ENCODE measurements at places on chromosomes 5 and 9. TPM values are rescaled to one million over a fixed set of nuclear protein-coding genes. Genes with fewer than 3 reads are reported as not detected.

DNA sequence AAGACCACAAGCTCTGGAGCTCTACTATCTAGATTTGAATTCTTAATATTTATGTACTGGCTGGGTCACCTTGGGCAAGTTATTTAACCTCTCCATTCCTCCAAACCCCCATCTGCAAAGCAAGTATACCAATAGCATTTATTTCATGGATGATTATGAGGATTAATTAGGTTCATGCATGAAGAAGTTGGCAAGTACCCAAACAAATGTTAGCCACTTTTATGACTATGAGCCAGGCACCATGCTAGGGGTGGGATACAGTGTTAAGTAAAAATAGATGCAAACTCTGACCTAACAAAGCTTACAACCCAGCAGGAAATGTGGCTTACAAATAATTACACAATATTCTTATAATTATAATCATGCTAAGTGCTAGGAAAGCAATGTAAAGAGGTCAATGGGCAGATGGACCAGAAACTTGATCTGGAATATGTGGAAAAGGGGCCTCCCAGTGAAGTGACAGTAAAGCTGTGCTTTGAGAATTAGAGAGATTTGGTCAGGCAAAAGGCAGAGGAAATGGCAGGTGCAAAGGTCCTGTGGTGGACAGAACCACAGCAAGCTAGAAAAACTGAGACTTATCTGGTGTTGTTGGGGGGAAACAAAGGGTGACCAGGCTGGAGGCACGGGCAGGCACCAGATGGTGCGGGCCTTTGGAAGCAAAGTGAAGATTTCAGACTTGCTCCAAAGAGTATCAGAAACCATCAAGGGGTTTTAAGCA, 525.2 kb upstream of the TRPC7 start:
- peaks cover 5% of the 10 kb centered on the region for H3K4me1 ChIP-seq
- no peak overlapping the region for H3K27ac ChIP-seq
- no peak for DNase-seq
- no peaks in the 10 kb centered on the region for H3K36me3 ChIP-seq
- H3K4me3 ChIP-seq = no peak overlapping the region

- H3K27me3 ChIP-seq = no peaks in the 10 kb centered on the region
- H3K4me3 ChIP-seq = no peak overlapping the region
- no peak for DNase-seq
- peaks cover 7% of the 10 kb centered on the region for H3K36me3 ChIP-seq
These were observed 321.9 kb upstream of the TARS1 start for GRCh38 chr5:33118761-33119415.

The BTNL8 gene
- not detected for total RNA-seq

The SERF1A gene
- total RNA-seq = 0.93 TPM

The PCDHB1 gene
- not detected for total RNA-seq

DNA sequence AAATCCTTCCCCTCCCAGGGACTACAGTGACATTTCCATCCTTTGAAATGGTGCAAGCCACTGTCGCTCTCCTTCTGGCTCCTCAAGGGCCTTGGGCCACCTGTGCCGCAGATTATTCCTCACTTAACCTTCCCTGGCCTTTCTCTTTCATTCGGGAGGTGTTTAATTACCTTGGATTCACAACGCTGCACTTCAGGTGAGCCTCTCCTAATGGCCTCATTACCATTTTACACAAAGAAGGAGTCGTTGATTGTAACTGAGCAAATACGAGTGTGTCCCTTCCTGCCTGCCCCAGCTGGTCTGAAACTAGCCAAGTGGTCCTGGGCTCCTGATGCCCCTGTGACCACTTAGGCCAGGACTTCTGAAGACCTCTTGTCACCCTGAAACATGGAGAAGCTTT, 205.0 kb downstream of the CRB2 start:
- no peak for DNase-seq
- H3K36me3 ChIP-seq = peaks cover 11% of the 10 kb centered on the region
- H3K27me3 ChIP-seq = no peaks in the 10 kb centered on the region
- no peak overlapping the region for H3K4me3 ChIP-seq
- no peak overlapping the region for H3K27ac ChIP-seq

DNA sequence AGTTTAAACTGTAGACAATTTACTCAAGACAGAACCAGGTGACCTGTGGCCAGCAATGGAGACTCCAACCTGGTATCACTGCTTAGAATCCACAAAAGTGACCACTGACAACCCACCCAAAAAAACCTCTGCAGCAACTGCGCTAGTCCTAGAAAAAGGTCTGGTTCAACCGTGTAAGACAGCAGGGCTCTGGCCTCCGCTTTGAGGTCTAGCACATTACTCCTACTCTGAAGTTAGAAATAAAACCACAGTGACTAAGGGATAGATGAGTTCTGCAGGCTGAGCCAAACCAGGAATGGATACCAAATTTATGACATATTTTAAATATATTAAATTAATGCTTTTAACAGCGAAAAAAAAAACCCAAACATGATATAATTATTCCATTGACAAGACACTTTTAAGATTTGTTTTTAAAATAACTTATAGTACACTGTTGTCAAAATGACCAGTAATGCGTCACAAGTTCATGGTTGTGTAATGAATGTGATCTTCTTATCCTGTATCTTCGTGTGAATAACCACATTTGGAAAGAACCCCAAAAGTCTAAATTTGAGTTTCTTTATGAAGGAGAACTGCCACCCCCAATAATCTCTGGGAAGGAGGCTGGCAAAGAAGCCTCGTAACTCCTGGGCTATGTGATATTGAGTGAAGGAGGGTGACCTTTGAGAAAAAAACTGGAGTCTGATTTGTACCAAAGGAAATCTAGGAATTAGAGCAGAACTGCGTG, 101.9 kb upstream of the SLC44A1 start:
- DNase-seq = no peak
- peaks cover 6% of the 10 kb centered on the region for H3K4me1 ChIP-seq
- no peak overlapping the region for H3K4me3 ChIP-seq
- no peak overlapping the region for H3K27ac ChIP-seq
- no peaks in the 10 kb centered on the region for H3K36me3 ChIP-seq
- no peaks in the 10 kb centered on the region for H3K27me3 ChIP-seq

The CPLANE1 gene
- 25.1 TPM for total RNA-seq

GRCh38 chr9:114166614-114167572, 11.6 kb downstream of the COL27A1 start:
- no peaks in the 10 kb centered on the region for H3K27me3 ChIP-seq
- H3K4me3 ChIP-seq = no peak overlapping the region
- H3K27ac ChIP-seq = no peak overlapping the region
- no peak for DNase-seq
- H3K4me1 ChIP-seq = no peaks in the 10 kb centered on the region
- peaks cover 5% of the 10 kb centered on the region for H3K36me3 ChIP-seq

DNA sequence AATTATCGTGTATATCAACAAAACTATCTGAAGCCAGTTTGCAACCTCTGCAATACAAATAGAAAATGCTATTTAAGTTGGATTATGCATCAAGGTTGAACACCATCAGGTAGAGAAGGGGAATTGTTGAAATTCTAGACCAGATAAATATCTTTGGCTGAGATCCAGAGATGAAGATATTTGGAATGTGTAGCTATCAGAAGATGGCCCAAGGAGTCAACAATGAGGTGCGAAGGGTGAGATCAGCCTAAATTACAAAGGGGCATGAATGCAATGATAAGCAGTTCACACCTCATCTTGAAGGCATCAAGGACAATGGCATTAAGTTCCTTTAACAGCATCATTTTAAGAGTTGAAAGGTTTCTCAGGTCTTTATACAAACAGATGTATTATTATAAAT, 572.1 kb upstream of the DMAC1 start:
- H3K36me3 ChIP-seq = no peaks in the 10 kb centered on the region
- DNase-seq = no peak
- no peak overlapping the region for H3K4me3 ChIP-seq

- peak overlapping the region; percentile 76 for H3K27ac ChIP-seq
- no peaks in the 10 kb centered on the region for H3K36me3 ChIP-seq
- DNase-seq = peak; percentile 69
- peaks cover 43% of the 10 kb centered on the region for H3K4me1 ChIP-seq
- no peaks in the 10 kb centered on the region for H3K27me3 ChIP-seq
- peak overlapping the region; percentile 28 for H3K4me3 ChIP-seq
These were observed 13.4 kb upstream of the TNIP1 start for GRCh38 chr5:151094030-151094851.

The GCNT4 gene
- 1.8 TPM for total RNA-seq

GRCh38 chr9:11366585-11367129, 753.9 kb upstream of the PTPRD start:
- H3K4me3 ChIP-seq = no peak overlapping the region
- H3K27ac ChIP-seq = no peak overlapping the region
- DNase-seq = no peak
- H3K36me3 ChIP-seq = no peaks in the 10 kb centered on the region
- peaks cover 16% of the 10 kb centered on the region for H3K27me3 ChIP-seq

DNA sequence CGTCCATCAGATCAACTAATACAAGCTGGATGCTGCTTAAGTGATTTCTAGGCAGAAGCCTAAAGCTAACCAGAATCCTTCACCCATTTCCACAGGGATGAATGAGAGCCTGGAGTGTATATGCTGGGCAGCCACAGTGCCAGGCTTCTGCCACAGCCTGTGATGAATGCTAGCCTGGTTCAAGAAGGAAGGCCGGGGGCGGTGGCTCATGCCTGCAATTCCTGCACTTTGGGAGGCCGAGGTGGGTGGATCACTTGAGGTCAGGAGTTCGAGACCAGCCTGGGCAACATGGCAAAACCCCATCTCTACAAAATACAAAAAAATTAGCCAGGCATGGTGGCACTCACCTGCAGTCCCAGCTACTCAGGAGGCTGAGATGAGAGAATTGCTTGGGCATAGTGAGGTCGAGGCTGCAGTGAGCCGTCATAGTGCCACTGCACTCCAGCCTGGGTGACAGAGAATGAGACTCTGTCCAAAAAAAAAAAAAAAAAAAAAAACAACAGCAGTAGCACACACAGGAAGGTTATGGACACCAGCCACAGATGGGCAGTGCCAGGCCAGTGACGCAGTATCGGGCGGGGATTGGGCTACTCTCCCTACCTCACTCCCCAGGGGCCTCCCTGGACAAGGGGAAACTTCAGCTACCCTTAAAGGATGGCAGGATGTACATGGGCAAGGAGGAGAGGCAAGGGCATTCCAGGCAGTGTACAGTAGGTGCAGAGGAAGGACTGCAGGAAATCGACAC, 23.1 kb upstream of the HMCN2 start:
- peak overlapping the region; percentile 45 for H3K4me3 ChIP-seq
- no peak for DNase-seq
- H3K36me3 ChIP-seq = no peaks in the 10 kb centered on the region
- no peaks in the 10 kb centered on the region for H3K27me3 ChIP-seq
- peaks cover 11% of the 10 kb centered on the region for H3K4me1 ChIP-seq

- no peak overlapping the region for H3K4me3 ChIP-seq
- no peak overlapping the region for H3K27ac ChIP-seq
- no peaks in the 10 kb centered on the region for H3K4me1 ChIP-seq
- DNase-seq = peak; percentile 55
These were observed 26.3 kb downstream of the SPZ1 start for GRCh38 chr5:80346055-80346454.

DNA sequence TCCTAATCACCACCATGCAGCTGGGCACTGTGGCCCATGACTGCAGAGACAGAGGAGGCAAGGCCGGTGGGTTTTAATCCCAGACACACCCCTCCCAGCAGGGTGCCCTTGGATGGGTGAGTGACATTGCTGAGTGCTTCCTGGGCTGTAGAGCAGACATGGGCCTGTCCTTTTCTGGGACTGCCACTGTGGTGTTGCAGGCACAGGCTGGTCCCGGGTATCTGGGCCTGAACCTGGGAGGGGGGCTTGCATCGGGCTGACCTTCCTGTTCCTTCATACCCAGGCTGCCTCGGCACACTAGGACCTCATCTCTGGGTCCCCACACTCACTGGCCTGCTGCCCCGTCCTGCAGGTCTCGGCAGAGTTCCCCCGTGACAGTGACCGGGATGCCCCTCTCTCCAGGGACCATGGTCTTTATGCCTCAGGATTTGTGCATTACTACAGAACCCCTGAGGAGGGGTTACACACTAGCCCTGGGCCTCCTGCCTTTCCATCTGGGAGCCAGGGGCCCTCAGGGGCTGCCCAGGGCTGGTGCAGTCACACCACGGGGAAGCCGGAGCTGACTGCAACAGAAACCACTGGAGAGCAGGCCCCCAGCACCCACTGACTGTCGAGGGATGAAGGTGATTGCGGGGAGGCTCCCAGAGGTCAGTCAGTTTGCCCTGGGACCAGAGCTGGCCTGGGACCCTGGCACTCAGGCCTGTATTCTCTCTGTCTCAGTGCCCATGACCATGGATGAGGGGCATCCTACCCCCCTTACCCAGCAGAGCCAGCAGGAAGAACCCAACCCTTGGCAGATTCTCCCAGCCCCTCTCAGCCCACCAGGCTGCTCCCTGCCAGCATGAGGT, 8.9 kb upstream of the SLC25A48 start:
- H3K4me1 ChIP-seq = no peaks in the 10 kb centered on the region
- no peak overlapping the region for H3K27ac ChIP-seq
- peaks cover 6% of the 10 kb centered on the region for H3K36me3 ChIP-seq
- no peak overlapping the region for H3K4me3 ChIP-seq
- DNase-seq = no peak

GRCh38 chr9:110814159-110814558, 145.6 kb downstream of the MUSK start:
- peak; percentile 16 for DNase-seq
- H3K4me1 ChIP-seq = peaks cover 6% of the 10 kb centered on the region
- H3K27me3 ChIP-seq = no peaks in the 10 kb centered on the region
- H3K27ac ChIP-seq = no peak overlapping the region

The TAF1L gene
- not detected for total RNA-seq

GRCh38 chr5:74502479-74502950, 138.0 kb downstream of the ENC1 start:
- H3K27me3 ChIP-seq = no peaks in the 10 kb centered on the region
- no peak overlapping the region for H3K4me3 ChIP-seq
- H3K4me1 ChIP-seq = no peaks in the 10 kb centered on the region
- peak overlapping the region; percentile 43 for H3K27ac ChIP-seq
- no peaks in the 10 kb centered on the region for H3K36me3 ChIP-seq
- DNase-seq = no peak

The LCN15 gene
- not detected for total RNA-seq

The CCL27 gene
- total RNA-seq = 0.49 TPM

- H3K36me3 ChIP-seq = no peaks in the 10 kb centered on the region
- no peaks in the 10 kb centered on the region for H3K27me3 ChIP-seq
- DNase-seq = no peak
- H3K4me1 ChIP-seq = no peaks in the 10 kb centered on the region
These were observed 16.7 kb upstream of the CDC14B start for GRCh38 chr9:96636368-96636767.

- DNase-seq = no peak
- no peaks in the 10 kb centered on the region for H3K27me3 ChIP-seq
- no peaks in the 10 kb centered on the region for H3K36me3 ChIP-seq
- peaks cover 6% of the 10 kb centered on the region for H3K4me1 ChIP-seq
- H3K4me3 ChIP-seq = no peak overlapping the region
These were observed 19.1 kb downstream of the TMEM171 start for GRCh38 chr5:73139485-73139884.

The NIPBL gene
- 46.2 TPM for total RNA-seq

DNA sequence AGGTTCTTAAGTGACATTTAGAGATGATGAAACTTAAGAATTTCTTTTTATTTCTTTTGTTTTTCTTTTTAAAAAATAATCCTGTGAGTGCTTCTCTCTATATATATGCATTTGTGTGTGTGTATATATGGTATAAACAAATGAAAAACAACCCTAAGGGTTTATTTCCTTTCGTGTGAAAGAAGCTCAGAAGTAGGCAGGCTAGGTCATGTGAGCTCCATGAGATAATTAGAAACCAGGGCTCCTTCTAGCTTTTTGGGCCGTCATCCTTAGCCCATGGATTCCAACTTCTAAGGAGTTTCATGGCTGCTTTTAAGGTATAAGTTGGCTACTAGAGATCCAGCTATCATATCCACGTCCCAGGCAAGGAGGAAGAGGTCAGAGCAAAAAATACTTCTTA, 11.2 kb downstream of the C9orf43 start:
- H3K27ac ChIP-seq = no peak overlapping the region
- H3K36me3 ChIP-seq = no peaks in the 10 kb centered on the region
- no peak overlapping the region for H3K4me3 ChIP-seq

GRCh38 chr5:129046151-129046550, 48.4 kb upstream of the ISOC1 start:
- no peak overlapping the region for H3K27ac ChIP-seq
- no peak overlapping the region for H3K4me3 ChIP-seq
- peaks cover 11% of the 10 kb centered on the region for H3K4me1 ChIP-seq
- peak; percentile 73 for DNase-seq
- no peaks in the 10 kb centered on the region for H3K27me3 ChIP-seq
